Common myeloid progenitor, CD34-positive (primary cell): ENCODE measurements at places on chromosomes 6 and 20.

- no peak for DNase-seq
Measured at GRCh38 chr20:36984257-36984638, 32.7 kb upstream of the SAMHD1 start.

DNA sequence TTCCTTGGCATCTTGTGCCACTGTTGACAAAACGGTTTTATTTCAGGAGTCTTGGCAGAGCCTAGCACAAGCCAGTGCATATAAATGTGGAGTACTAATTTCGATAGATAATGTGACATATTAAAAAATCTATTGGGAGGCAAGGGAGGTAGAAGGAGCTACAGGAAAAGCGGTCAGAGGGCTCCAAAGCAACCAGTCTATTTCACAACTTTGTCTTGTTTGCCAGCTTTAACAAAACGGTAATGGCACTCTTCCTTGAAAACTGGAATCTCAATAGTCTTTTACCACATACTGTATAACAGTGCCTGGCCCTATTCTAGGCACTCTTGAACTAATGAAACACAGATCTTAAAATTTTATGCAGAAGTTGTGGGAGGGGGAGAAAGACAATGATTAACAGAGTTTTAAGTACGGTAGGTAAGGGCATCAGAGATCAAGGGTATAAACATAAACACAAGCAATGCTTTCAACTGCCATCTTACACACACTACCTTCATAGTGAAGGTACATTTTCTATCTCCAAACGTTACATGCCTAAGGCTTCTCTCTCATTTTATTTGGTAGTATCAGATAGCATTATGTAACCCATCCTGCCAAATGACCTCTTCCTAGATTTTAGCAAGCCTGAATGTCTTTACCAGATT, 33.5 kb upstream of the SYNCRIP start:
- no peak for DNase-seq

- no peak for DNase-seq
Measured at GRCh38 chr6:52514514-52514913, 62.3 kb downstream of the TRAM2 start.

GRCh38 chr6:134035823-134036296, 16.6 kb downstream of the SLC2A12 start:
- no peak for DNase-seq

DNA sequence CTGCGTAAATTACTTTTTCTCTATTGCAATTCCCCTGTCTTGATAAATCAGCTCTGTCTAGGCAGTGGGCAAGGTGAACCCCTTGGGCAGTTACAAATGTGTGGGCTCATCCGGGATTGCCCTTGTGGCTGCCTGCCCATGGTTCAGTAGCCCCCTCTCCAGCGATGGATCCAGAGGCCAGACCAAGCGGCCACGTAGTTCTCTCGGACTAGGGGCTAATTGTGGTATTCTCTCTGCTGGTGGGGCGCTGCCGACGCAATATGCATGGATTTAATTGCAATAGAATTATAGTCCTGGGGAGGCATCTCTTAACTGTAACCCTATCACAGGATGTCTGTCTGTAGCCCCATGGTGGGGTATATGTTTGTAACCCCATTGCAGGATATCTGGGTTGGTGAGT, 64.3 kb upstream of the UNC93A start:
- DNase-seq: no peak

GRCh38 chr6:31686483-31686882, 5.6 kb upstream of the LY6G5C start:
- no peak for DNase-seq

DNA sequence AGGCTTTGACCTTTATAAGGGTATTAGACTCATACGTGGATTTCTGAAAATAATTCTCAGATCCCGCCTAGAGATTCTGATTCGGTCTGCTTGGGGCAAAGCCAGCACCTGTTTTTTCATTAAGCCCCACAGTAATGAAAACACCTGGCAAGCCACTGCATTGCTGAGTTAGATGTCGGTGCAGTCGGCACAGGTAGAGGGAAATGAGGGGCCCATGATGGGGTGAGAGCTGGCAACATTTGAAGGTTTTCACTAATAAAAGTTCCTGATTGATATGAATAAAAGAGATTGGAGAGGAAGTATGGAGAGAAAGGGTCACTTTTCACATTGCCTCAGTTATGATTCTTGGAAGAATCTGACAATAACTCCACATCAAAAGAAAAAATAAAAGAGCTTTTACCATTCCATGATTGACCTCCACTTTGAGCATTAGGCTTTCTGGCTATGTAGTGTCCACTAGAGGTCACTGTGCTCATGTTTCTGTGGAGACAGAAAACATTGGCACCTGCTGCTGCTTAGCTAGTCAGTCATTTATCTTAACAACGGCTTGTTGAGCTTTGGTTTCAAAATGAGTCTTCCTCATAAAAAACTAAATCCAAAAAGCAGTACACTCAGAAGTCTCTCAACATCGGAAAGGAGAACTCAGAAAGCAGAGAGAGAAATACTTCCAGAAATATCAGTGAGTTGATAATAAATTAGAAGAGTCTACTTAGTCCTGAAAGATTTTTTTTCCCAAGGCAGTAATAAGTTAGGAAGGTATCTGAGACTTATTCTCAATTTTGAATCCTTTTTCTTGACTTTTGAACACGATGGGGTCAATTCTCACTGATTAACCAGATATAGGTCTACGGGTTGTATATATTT, 53.3 kb upstream of the KLHL31 start:
- DNase-seq: peak; percentile 67

GRCh38 chr20:10309326-10309725, 90.7 kb downstream of the SNAP25 start:
- peak; percentile 6 for DNase-seq

DNA sequence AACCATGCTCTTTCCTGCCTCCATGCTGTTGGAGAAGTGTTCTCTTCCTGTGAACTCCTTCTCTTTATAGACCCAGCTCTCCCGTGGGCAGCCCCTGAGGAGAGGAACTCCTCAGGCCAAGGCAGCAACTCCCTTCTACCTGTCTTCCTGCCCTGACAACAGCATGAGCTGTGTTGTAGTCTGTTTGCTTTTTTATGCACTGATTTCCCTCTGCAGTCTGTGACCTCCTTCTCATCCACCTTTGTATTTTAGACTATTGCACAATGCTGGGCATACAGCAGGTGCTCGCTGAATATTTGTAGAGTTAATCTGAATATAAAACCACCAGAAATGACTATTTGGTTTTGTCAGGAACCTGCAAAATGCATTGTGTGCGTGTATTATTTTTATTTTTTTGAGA, 152.2 kb upstream of the CHD6 start:
- no peak for DNase-seq

GRCh38 chr6:118372413-118372812, 175.7 kb upstream of the PLN start:
- no peak for DNase-seq

GRCh38 chr6:142945049-142945445, at the start of gene HIVEP2:
TSS of gene HIVEP2 (minus strand) at chr6:142945176. CDS start at chr6:142774738, 170,438 bp downstream.
- DNase-seq: peak; percentile 79

DNA sequence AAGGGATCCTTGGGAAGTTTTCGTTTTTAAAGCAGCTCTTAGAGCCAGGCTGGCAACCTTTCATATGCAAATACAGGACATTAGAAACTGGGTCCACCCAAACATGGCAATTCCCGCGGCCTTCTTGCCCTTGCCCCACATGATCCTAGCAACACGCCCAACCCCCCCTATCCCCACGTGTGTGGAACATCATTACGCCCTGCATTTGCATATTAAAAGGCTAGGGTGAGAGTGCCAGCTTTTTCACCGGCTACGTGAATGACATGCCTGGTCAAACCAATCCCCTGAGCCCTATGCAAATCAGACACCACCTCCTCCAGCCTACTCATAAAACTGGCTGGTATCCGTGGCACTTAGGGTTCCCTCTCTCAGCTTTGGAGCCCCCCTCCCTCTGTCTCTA, 88.1 kb downstream of the TNFRSF21 start:
- no peak for DNase-seq

DNA sequence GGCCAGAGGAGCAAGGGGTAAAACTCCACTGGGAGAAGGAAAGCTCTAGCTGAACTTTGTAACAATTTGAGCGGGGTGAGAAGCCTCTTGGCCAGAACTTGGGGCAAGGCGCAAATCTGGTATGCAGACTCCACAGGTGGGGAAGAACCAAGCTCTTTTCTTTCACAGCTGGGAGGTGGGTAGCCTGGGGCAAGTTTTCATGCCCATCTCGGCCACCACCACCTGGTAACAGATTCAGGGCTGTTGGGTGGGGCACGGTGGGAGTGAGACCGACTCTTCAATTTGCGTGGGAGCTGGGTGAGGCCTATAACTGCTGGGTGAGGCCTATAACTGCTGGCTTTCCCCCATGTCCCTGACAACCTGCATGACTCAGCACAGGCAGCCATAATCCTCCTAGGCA, 37.5 kb downstream of the SDHAF4 start:
- DNase-seq: no peak
